ENCODE measurements at places on chromosomes 2 and 18. TPM values are rescaled to one million over a fixed set of nuclear protein-coding genes. Genes with fewer than 3 reads are reported as not detected.

DNA sequence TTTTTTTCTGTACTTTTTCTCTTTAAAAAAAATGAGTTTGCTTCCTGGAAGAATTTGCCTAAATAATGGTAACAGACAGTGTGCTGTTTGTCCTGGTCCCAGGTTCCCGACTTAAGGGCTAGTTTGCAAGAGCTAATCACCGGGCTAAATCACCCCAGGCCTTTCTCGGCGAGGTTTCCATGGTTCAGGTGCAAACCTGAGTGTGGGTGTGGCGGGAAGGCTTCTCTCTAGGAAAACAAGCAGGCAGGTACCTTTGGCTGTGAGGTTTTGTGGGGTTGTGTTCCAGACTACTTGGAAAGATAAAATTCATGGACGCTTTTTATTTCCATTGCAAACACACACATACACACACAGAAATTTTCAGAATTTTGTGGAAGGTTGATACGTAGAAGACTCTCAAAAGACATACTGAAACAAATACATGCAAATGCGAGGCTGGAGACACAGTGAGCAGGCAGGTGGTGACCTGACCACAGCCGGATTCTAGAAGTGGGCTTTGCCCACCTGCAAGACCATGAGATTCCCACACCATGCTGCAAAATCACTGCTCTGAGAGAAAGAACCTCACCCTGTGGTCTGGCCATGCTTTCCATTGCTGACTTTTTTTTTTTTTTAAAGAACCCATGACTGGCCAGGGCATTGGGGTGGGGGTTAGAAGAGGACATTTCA is 815 bp downstream of the CNDP1 start:
- DNase-seq: no peak

DNA sequence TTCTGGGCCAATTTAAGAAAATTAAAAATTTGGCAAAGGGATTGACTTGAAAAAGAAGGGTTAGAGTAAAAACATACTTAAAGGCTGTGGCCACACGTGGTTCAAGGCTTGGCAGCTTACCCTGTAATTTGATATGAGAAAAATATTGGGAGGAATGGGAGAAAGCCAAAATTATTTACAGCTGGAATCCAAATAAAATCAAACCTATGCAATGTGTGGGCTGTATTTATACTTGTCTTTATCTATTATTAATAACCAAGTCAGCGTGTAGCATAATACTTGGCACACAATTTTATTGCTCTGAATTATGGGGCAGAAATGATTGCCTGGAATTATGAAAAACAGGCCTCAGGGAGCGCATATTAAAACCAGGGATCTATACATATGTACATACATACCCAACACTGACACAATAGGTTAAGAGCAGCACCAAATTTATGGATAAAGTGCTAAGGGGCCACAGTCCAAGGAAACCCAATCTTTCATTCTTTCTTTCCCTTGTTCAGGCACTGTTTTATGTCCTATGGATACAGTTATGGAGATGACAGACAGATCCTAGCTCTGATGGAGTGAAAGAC is 35.6 kb downstream of the FAM124B start:
- DNase-seq: no peak

- no peak for DNase-seq
Measured at GRCh38 chr2:16172324-16173175, 232.2 kb downstream of the MYCN start.

- no peak for DNase-seq
Measured at GRCh38 chr18:12057419-12058039, 36.1 kb upstream of the ANKRD62 start.

GRCh38 chr18:400456-400855 is 100.0 kb downstream of the COLEC12 start:
- DNase-seq: no peak

DNA sequence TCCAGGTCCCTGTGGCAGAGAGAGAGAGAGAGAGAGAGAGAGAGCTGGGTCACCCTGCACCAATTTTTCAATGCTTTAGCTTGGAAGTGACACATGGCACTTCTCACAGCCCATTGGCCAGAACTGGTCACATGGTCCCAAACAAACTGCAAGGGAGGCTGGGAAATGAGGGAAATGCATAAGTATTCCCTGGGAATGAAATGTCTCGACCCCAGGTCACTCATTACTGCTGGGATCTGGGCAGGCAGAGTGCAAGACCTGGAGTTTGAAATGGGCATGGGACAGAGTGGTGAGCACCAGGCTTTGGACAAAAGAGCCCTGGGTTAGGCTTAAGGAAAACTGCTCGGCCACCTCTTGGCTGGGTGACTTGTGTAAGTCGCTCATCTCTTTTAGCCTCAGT is 37.0 kb downstream of the SMAD7 start:
- peak; percentile 45 for DNase-seq

GRCh38 chr2:181312515-181312927 is 144.7 kb upstream of the ITGA4 start:
- no peak for DNase-seq

DNA sequence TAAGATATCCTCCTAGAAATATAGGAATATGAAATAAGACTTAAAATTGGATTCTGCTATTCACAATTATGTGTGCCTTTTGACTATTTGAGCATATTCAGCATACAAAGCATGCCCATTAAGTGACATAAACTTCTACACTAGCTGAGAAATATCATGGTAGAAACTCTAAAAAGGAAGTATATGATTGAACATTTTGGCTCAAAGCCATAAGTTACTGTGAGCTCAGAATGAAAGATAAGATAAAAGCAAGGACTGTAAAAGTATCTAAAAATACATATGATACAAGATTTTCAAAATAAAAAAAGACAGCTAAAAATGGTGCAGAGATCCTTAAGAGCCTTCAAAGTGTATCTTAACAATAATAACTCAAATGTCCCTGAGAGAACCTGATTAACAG is 340.5 kb upstream of the SLC39A10 start:
- DNase-seq: no peak

- DNase-seq: no peak
Measured at GRCh38 chr2:153227981-153228380, 250.6 kb downstream of the RPRM start.

DNA sequence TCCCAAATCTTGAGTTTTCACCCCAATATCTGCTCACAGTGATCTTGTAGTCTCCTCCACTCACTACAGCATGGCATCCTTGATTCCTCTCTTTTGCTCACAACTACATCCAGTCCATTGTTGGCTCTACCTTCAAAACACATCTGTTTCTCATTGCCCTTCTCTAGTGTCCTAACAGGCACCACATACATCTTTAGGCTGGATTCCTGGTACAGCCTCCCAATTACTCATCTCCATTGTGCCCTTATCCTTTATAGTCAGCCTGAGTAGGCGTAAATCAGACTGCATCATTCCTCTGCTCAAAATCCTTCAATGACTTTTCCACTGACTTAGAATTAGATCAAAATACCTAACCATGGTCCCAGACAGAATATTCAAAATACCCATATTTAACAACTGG is 10.7 kb upstream of the TAF1B start:
- DNase-seq: no peak

DNA sequence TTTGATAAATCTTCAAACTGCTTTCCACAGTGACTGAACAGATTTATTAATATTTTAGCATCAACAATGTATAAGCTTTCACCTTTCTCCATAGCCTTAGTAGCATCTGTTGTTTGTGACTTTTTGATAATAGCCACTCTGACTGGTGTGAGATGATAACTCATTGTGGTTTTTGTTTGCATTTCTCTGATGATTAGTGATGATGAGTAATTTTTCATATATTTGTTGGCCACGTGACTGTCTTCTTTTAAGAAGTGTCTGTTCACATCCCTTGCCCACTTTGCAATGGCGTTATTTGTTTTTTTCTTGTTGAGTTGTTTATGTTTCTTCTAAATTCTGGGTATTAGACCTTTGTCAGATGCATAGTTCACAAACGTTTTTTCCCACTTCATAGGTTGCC is 952.9 kb downstream of the TRIB2 start:
- DNase-seq: no peak

DNA sequence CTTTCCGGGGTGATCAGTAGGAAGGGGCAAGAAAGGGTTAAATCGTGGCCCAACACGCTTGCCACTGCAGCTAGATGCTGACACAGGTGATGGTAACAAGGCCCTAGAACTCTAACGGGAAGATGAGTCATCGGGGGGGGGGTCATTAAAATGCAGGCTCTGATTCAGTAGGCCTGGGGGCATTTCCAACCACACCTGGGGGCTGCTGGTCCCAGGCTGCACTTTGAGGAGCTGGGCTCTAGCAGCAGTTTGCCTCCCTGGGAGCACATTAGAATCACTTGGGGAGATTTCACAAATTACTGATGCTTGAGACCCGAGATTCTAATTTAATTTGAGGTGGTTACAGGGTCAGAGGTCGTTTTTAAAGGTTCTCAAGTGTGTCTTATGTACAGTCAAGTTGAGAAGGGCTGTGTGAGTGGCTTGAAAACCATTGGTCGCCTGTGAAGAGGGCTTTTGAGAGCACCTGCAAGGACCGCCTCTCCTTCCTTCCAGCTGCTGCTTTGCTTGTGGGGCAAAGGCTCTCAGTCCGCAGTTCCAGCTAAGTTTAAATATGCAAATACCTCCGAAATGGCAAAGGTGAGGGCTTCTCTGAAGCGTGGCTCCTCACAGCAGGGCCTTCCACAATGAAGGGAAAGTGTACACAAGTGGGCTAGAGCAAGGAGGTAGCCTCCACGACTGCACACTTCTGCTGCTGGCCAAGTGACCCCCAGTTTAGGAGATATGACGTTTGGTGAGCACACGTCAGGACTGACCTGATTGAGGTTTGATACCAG is 128.0 kb upstream of the MSH6 start:
- no peak for DNase-seq

DNA sequence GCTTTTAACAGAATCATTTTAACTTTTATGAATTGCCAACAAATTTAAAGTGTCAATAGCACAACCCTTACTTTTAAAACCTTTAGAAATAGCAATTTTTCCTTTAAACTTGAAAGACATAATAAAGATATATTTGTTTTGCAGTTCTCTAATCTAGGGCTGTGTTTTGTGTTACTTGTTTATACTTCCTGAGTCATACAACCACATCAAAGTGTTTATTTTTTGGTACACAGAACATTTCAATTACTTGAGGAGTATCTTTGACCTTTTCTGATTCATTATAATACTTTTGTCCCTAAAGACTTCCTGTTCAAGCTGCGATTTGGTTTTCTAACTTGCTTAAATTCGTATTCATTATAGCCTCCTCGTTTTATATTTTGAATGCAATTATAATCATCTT is 21.8 kb downstream of the TYW5 start:
- no peak for DNase-seq

DNA sequence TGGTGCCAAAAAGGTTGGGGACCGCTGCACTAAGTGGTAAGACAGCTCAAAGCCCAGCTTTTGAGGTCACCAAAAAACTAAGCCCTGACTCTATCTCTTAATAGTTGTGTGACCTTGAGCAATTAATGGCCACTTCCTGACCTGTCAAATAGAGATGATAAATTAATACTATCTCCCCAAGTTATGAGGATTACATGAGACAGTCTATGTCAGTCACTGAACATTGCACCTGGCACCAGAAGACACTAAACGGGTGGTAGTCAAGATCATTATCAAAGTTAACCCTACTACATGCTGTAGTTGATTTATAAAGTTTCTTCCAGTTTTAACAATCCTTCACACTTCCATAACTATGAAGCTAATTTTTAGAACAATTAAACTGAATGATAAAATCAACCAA is 36.5 kb downstream of the STPG4 start:
- DNase-seq: no peak

DNA sequence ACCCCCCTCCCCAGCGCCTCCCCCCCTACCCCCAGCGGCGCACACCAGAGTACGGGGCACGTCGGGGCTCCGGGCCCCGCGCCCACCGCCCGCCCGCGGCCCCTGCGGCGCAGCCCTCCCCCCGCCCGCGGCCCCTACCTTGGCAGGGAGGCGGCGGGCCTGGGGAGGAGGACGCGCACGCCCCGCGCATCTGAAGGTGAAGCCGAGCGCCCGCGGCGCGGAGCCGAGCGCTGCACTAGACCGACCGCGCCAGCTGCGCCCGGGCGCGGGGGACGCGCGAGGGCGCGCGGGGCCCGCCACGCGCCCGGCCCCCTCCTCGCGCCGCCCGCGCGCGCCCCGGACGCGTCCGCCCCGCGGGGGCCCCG is at the start of gene ZNF516:
Gene ZNF516 (minus strand): TSS at position 237 of the 365 bp plus-strand sequence. CDS start 52,188 bp downstream, outside the sequence.
- no peak for DNase-seq

DNA sequence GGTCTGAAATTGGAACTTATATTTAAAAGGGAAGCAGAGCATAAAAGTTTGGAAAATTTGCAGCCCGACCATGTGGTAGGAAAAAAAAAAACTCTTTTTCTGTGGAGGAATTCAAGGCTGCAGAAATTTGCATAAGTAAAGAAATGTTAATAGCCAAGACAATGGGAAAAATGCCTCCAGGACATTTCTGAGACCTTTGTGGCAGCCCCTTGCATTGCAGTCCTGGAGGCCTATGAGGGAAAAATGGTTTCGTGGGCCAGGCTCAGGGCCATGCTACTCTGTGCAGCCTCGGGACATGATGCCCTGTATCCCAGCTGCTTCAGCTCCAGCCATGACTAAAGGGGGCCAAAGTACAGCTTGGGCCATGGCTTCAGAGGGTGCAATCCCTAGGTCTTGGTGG is 71.9 kb upstream of the SLC16A14 start:
- no peak for DNase-seq

- no peak for DNase-seq
Measured at GRCh38 chr2:232688201-232688600, 8.9 kb upstream of the GIGYF2 start.

DNA sequence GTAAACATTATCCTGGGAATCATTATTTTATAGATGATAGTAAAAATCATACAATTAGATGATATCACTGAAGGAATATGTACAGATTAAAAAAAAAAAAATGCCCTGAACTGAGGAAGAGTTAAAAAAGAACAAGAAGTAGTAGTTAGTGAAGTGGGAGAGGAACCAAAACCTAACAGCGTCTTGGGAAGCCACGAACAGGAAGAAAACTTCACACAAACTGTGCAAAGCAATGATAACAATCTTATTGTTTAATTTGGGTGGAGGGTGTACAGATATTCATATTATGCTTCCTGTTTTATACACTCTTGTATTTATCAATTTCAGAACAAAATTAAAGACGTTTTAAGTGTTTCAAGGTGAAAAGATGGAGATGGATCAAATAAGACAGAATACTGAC is 3.5 kb downstream of the HEATR5B start:
- no peak for DNase-seq

- no peak for DNase-seq
Measured at GRCh38 chr2:75560022-75560767, 544 bp downstream of the EVA1A start.

Gene VWA3B
- not detected for total RNA-seq

Gene OXER1
- total RNA-seq: not detected

Gene DYSF
- 0.80 TPM for total RNA-seq

Gene CCDC74B
- 1.0 TPM for total RNA-seq

Gene DSC3
- 0.40 TPM for total RNA-seq

Gene GKN1
- not detected for total RNA-seq

Gene DNAJB2
- 2.8 TPM for total RNA-seq

Gene GPBAR1
- total RNA-seq: not detected

Gene GCKR
- 0.25 TPM for total RNA-seq
